ENCODE measurements at places on chromosomes 13 and 19.

- DNase-seq = no peak
These were observed 8.8 kb upstream of the KLK15 start for GRCh38 chr19:50842130-50842529.

DNA sequence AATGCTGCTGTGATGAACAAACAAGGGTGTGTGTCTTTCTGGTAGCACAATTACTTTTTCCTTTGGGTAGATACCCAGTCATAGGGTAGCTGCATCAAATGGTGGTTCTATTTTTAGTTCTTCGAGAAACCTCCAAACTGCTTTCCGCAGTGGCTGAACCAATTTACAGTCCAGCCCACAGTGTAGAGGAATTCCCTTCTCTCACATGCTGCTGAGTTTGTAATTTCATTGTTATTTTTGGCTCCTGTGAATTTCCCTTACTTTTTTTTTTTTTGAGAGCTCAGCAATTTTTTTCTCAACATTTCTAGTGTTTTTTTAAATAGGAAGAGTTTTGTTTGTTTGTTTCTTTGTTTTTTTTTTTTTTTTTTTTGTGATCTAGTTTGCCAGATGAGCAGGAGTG lies 37.5 kb upstream of the ADGRE1 start:
- no peak for DNase-seq

DNA sequence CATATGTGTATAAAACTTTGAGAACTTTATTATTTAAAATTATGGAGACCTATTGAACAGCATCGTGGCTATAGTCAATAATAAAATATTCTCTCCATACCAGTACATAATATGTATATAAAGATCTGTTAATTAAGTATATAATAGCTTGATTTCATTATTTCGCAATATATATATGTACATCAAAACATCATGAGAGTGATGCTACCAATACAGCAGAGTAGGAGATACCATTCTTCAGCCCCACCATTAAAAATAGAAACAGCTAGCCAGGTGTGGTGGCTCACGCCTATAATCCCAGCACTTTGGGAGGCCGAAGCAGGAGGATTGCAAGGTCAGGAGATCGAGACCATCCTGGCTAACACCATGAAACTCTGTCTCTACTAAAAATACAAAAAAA lies 1755.3 kb upstream of the SPRY2 start:
- DNase-seq = no peak

- no peak for DNase-seq
These were observed 17.8 kb upstream of the ZNF331 start for GRCh38 chr19:53520163-53520546.

DNA sequence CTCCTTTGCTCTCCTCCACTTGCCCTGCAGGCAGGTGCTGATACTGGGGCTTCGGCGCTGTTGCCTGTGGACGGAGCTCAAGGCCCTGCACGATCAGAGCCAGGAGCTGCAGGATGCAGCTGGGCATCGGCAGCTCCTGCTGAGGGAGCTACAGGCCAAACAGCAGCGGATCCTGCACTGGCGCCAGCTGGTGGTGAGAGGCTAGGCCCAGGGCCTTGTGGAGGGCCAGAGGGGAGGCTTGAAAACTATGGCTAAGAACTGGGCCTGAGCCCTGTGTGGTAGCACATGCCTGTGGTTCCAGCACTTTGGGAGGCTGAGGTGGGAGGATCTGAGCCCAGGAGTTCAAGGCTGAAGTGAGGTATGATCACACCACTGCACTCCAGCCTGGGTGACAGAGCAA lies 6.3 kb downstream of the HAUS5 start:
- no peak for DNase-seq

GRCh38 chr13:46577696-46578589 lies 25.0 kb downstream of the LRCH1 start:
- DNase-seq = no peak

- DNase-seq = no peak
These were observed 246.4 kb downstream of the GPC5 start for GRCh38 chr13:91644806-91645205.

DNA sequence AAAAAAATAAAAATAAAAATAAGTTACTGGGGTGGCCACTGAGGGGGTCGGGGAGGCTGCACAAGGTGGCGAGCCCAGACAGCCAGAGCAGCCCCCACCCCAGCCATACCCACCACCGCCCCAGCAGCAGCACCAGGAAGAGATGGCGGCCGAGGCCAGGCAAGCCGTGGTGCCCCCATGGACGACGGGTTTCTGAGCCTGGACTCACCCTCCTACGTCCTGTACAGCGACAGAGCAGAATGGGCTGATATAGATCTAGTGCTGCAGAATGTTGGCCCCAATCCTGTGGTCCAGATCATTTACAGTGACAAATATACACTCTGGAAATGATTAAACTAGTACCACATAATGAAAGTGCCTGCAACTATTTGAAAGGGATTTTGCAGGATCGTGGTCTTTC lies 71.6 kb upstream of the ZDHHC20 start:
- no peak for DNase-seq

All from cardiac septum (tissue), 1 donor.